Ammon's horn (tissue), 1 donor: ENCODE measurements at places on chromosomes 12 and 14.
A peak's percentile ranks its signal among the peaks of the same experiment; 100 is the strongest.

- peak; percentile 35 for DNase-seq
These were observed 2.4 kb upstream of the ESR2 start for GRCh38 chr14:64296561-64296960.

- DNase-seq, result no peak
These were observed 57.5 kb downstream of the SOS2 start for GRCh38 chr14:50173891-50174290.

DNA sequence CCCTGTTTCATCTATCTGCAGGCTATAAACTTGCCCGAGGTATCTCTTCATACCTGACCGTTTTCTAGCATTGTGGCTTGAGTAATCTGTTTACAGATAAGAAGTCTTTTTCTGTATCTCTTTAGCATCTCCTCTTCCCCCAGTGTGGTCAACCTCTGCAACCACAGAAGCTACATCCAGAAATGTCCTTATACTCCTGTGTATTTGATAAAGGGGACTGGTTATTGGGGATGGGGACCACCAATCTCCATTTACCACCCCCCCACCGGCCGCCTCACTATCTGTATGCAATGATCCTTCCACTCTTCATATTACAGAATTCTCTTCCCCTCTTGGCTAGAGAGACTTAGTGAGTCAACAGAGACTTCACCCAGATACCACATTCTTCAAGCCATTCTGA lies 3.4 kb upstream of the RPAP3 start:
- DNase-seq, result no peak

GRCh38 chr12:113700943-113701342 lies 229.3 kb upstream of the LHX5 start:
- DNase-seq, result no peak

- DNase-seq, result no peak
These were observed 84.7 kb upstream of the PAWR start for GRCh38 chr12:79775355-79776027.

DNA sequence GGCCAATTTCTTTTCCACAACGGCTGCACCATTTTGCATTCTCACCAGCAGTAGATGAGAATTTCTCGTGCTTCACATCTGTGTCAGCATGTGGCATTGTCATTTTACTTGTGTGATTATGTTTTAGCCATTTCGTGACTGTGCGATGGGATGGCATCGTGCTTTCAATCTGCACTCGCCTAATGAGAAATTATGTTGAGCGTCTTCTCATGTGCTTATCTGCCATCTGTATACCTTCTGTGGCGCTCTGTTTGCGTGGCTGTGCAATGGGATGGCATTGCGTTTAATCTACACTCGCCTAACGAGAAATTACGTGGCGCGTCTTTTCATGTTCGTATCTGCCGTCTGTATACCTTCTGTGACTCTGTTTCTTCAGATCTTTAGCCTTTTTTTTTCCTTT lies 14.9 kb upstream of the GPR132 start:
- DNase-seq, result no peak

GRCh38 chr12:50297027-50297426 lies 13.7 kb upstream of the LIMA1 start:
- DNase-seq, result no peak

DNA sequence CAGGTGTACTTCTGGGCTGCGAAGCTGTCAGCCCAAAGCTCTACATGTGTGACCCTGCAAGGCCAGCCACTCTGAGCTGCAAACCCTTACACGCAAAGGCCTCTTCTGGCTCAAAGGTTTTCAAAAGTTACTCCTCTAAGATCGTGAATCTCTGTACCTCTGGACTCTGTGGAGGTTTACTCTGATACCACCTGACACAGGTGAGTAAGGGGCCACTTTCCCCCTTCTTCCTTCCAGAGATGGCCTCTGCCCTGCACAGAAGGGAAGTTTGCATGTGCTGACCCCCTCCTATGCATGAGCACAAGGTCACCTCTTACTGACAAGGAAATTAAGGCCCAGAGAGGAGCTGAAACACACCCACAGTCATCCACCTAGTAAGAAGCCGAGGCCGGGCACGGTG lies 14.5 kb downstream of the ITPK1 start:
- no peak for DNase-seq

GRCh38 chr14:22900081-22900799 lies 17.2 kb downstream of the REM2 start:
- peak; percentile 69 for DNase-seq

GRCh38 chr12:91177381-91177780 lies 5.2 kb downstream of the DCN start:
- DNase-seq, result no peak

GRCh38 chr14:73634011-73634833 lies 10.6 kb upstream of the DNAL1 start:
- peak; percentile 43 for DNase-seq

GRCh38 chr14:49405291-49405690 lies 180.9 kb downstream of the RPS29 start:
- DNase-seq, result no peak

DNA sequence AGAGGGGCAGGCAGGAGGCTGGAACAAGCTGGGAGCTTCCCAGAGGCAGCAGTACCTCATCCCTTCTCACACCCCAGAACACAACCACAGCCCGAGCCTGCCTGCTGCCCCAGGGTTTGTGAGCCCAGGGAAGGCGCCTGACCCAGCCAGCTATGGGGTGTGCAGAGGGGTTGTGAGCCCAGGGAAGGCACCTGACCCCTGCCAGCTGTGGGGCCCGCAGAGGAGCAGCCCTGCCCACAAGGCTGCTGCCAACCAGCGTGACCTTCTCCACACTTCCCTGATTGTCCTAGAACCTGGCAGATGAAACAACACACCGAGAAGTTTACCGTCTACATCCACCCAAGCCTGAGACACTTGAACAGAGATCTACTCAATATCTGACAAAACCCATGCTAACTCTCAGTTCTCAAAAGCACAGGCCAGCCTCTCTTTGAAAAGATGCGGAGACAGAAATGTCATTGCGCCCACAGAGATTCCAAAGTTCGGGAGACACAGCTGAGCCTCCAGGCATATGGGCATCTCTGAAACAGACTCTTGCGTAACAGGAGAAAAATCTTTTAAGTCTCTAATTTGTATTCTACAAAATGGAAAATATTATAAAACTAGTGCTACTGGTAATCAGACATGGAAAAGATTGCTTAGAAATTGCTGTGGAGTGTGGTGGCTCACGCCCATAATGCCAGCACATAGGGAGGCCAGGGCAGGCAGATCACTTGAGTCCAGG lies 47.3 kb downstream of the SFSWAP start:
- no peak for DNase-seq

DNA sequence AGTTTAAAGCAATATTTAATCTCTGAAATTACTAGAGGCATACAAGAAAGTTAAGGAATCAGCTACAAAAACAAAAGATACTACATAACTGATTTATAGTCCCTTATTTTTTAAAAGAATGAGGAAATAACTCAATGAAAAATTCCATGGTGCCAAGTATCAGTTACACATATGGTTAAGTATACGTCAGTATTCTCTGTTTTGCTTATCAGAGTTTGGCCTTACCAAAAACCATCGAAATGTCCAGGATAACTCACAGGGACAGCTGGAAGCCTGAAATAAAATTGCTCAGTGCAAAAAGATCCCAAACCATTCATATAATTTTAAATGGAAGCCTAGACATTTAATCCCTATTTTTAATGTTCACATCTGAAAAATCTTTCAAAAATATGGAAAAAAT lies 3.6 kb downstream of the CFL2 start:
- no peak for DNase-seq

- DNase-seq, result no peak
These were observed 598 bp downstream of the RASSF9 start for GRCh38 chr12:85835426-85836196.

DNA sequence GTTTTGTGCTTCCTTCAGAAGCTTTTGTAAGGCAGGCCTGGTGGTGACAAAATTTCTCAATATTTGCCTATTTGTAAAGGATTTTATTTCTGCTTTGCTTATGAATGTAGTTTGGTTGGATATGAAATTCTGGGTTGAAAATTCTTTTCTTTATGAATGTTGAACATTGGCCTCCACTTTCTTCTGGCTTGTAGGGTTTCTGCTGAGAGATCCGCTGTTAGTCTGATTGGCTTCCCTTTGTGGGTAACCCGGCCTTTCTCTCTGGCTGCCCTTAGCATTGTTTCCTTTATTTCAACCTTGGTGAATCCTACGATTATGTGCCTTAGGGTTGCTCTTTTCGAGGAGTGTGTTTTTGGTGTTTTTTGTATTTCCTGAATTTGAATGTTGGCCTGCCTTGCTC lies 58.2 kb downstream of the NUBPL start:
- DNase-seq, result no peak

DNA sequence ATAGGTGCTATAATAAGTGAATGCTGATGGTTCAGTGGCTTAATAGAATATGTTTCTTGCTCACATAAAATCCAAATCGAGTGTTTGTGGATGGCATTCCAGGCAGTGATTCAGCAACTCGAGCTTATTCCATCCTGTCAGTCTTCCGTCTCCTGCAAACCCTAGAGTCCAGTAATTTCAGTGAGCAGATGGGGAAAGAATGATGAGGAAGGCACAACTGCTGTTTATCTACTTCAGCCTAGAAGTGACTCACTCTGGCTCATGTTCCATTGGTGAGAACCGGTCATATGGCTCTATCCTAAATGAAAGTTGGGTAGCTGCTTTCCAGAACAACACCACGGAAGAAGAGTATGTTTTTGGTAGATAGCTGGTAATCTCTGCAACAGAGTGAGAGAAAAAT lies 421.8 kb upstream of the PDE3A start:
- peak; percentile 57 for DNase-seq

- no peak for DNase-seq
These were observed 117.2 kb downstream of the PLXNC1 start for GRCh38 chr12:94265539-94265938.

- DNase-seq, result no peak
These were observed 12.9 kb downstream of the C14orf93 start for GRCh38 chr14:22996768-22997654.

- DNase-seq, result no peak
These were observed 106.0 kb downstream of the AACS start for GRCh38 chr12:125171267-125171666.

DNA sequence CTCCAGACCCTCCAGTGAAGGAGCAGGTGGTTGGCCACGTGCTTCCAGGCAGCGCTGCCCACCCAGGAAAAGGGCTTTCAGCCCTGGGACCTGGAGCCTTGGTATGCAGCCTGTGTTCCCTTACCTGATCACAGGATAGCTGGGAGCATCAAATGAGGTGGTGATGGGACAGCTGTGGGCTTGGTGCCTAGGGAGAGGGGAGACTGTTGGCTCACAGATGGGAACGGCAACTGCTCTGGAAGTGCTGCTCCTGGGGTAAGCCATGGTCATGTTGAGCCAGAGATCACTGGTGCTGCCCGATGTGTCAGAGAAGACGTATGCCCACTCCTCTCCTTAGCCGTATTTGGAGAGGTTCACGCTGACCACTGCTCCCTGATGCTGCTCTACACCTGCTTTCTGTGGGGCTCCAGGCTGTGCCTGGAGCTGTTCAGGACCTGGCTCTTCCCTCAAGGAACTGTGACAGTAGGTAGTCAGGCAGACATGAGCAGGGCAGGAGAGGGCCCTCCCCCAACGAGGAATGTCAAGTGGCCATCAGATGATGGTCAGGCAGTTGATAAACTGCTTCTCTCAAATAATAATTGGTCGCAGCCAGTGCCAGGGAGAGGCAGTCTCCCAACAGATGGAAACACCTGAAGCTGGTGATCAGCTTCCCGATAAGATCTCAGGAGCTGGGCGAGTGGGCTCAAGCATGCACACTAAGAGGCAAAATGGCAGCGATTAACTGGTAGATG lies 2.8 kb upstream of the CYP46A1 start:
- no peak for DNase-seq

DNA sequence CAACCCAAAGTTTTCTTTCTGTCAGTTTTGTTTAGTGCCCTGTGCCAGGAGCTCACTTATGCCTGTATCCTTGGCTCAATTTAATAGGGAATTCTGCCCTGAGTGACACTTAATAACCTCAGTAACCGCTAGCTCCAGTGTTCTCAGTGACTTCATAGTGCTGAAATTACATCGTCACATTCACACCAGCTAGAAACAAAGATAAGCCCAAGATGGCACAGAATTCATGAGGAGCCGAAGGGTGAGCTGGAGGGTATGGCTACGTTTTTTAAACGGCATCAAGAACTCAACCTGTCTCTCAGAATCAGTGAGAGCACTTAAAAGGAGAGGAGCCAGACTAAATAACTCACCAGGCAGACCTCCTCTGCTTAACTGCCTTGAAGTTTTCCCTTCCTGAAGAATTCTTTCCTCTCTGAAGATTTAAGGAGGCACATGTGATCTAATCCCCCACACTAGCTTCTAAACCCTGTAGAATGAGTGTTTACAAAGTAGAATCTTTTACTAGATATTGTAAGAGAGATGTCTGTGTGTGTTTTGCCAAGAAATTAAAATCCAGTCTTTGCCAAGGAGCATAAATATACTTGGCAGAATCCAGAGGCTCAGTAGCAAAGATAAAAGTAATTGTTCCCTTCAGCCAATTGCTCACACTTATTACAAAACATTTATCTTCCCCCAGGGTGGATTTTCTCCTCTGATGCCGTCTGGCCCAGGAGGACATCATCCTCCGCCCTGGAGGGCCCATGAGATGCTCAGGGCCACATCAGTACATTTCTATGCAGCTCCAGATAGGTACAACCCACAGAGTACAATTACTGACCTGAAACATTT lies 37.3 kb downstream of the PTGER2 start:
- DNase-seq, result no peak

- no peak for DNase-seq
These were observed 82.2 kb downstream of the DAD1 start for GRCh38 chr14:22506778-22507351.

- no peak for DNase-seq
These were observed 431.9 kb downstream of the BCAT1 start for GRCh38 chr12:24517000-24517399.

GRCh38 chr12:81209012-81209411 lies 131.1 kb downstream of the ACSS3 start:
- DNase-seq, result no peak

GRCh38 chr12:112285600-112286401 lies 96.4 kb downstream of the HECTD4 start:
- DNase-seq, result no peak

- DNase-seq, result peak; percentile 63
These were observed 3.6 kb downstream of the SMARCD1 start for GRCh38 chr12:50088577-50089335.

DNA sequence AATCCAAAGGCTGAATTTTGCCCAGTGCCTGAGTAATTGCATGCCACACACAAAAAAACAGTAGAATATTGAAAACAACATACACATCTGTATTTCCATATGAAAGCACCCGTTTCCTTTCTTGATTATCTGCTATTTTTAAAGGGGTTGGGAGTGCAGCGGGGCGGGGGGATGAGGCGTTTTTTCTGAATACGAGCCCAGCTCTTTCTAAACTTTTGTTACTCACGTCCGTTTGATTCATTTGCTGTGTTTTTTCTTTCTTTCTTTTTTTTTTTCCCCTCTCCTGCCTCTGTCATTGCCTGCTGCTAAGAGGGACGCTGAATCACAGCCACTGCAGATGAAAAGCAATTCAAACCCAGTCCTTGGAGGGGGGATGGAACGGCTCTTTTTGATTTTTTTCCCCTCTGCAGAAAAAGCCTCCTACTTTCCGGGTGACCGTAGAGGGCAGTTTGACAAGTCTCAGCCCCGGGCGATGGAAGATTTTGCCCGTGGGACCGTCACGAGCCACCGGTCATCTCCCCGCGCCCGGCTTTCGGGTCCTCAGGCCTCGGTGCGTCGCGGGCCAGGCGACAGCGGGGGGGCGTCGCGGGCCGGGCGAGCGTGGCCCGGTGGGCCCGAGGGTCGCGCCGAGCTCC lies 572 bp upstream of the RASSF8 start:
- peak; percentile 47 for DNase-seq
